Fibroblast of the aortic adventitia (primary cell): ENCODE measurements at places on chromosomes 16 and 17. TPM values are rescaled to one million over a fixed set of nuclear protein-coding genes. Genes with fewer than 3 reads are reported as not detected.

DNA sequence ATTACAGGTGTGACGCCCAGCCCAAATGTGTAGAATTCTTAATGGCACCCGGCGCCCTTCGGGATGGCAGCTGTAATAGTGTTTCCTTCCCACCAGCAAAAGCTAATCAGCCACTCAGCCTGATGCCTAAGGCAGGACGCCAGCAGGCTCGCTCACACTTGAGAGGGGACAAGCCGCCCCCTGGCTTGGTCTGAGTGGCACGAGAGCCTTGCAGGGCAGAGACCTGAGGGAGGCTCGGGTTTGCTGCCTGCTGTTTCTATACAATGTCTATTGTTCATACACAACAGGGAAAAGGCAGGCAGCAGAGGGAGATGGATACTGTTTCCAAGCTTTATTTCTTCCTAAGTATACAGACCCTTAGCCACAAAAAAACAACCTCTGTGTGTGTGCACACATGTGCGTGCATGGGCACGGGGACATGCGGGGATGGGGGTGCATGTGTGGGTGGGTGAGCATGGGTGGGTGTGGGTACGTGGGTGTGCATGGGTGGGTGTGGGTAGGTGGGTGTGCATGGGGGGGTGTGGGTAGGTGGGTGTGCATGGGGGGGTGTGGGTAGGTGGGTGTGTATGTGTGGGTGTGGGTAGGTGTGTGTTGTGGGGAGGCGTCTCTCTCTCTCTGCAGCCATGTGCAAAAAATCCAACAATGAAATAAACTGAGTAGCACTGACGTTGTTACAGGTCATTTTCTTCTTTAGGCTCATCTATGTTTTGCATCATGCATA, 10.0 kb downstream of the SLC38A8 start:
- DNase-seq: no peak

DNA sequence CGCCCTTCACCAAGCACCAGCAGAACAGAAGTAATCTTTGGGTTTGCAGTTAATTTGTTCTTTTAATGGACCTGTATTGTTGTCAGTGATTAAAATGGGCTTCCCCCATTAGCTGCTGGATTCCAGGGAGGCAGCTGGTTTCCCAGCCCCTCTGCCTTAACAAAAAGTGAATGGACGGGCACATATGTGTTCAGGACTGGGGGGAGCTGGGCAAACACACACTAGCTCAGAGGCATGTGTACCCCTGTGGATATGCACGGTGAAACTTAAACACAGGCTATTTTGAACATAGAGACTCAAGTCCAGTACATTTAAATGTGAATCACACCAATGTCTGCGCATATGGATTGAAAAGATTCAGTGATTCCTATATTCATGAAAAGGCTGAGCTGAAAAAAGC, 25.5 kb upstream of the TMEM132E start:
- DNase-seq: no peak

GRCh38 chr17:2089021-2089422, 34.1 kb downstream of the HIC1 start:
- DNase-seq: peak; percentile 75

Gene KIF2B
- total RNA-seq: not detected in 2 replicates

Gene CLEC19A
- total RNA-seq: not detected in 2 replicates

Gene GPR139
- total RNA-seq: not detected in 2 replicates

Gene MRM1
- total RNA-seq: 2.3 and 4.3 TPM in 2 replicates

Gene SEZ6L2
- 1.4 and 12.3 TPM in 2 replicates for total RNA-seq

GRCh38 chr16:31134625-31135534, 647 bp downstream of the PRSS8 start:
- DNase-seq: no peak

DNA sequence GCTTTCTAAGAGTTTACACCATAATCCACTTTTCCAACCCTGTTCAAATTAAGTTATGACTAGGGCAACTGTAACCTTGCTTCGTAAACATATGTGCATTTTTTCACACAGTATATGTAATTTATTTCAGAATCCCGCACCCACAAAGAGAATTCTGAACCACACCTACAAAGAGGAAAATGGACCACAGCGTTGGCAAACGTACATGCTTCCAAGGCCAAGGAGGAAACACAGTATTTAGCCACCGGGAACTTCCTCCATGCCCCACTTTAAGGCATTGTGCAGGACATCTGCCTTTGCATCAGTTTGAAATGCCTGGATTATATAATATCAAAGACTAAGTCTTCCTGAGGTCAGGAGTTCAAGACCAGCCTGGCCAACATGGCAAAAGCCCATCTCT, 2.1 kb downstream of the SPATA22 start:
- no peak for DNase-seq

Gene CSH2
- total RNA-seq: not detected in 2 replicates
